Hepatocyte (in vitro differentiated cells): ENCODE measurements at places on chromosomes 7 and 10. TPM values are rescaled to one million over a fixed set of nuclear protein-coding genes. Genes with fewer than 3 reads are reported as not detected.
A peak's percentile ranks its signal among the peaks of the same experiment; 100 is the strongest.

The FOXI2 gene
- not detected in 2 replicates for total RNA-seq

The GTF2IRD2 gene
- 9.8 and 19.7 TPM in 2 replicates for total RNA-seq

The UCN3 gene
- not detected in 2 replicates for total RNA-seq

The SERPINE1 gene
- 81.8 and 98.2 TPM in 2 replicates for total RNA-seq

The OR2F2 gene
- not detected in 2 replicates for total RNA-seq

The MRC1 gene
- total RNA-seq = 1.8 and 2.4 TPM in 2 replicates

The ARID5B gene
- total RNA-seq = 55.0 and 56.8 TPM in 2 replicates

The MARCHF5 gene
- 35.8 and 36.4 TPM in 2 replicates for total RNA-seq

DNA sequence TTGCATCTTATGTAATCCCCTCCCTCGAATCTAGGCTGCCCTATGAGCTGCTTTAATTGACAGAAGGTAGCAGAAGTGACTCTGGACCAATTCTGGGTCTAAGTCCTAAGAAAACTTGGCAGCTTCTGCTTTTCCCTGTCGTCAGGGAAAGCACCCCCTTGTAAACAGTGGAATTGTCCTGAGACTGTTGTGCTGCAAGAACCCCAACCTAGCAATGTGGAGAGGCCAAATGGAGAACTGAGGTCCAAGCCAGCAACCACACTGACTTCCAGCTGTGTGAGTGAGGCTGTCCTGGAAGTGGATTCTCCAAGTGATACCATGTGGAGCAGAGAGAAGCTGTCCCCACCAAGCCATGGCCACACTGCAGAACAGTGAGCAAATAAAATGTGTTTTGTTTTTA is 75.5 kb downstream of the ARHGAP22 start:
- H3K27me3 ChIP-seq = peaks cover 8% of the 10 kb centered on the region
- no peak for DNase-seq
- no peak overlapping the region for H3K4me3 ChIP-seq

DNA sequence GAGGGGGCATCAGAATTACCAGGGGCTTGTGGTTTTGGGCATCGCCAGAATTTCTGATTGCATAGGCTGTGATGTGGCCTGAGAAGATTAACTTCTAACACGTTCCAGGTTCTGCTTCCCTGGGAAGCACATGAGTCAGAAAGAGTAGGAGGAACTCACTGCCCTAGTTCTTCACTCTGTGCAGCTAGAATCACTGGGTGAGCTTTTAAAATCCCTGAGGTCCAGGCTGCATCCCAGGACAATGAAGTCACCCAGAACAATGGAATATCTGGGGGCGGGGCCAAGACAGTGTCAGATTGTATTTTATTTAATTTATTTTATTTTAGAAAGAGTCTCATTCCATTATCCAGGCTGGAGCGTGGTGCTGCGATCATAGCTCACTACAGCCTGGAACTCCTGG is 636.5 kb downstream of the CALN1 start:
- H3K27me3 ChIP-seq = no peaks in the 10 kb centered on the region
- no peaks in the 10 kb centered on the region for H3K36me3 ChIP-seq
- no peak overlapping the region for H3K4me3 ChIP-seq
- DNase-seq = no peak
- no peak overlapping the region for H3K27ac ChIP-seq

- DNase-seq = no peak
- H3K27me3 ChIP-seq = no peaks in the 10 kb centered on the region
- no peak overlapping the region for H3K4me3 ChIP-seq
- H3K27ac ChIP-seq = peak overlapping the region; percentile 8
- no peaks in the 10 kb centered on the region for H3K36me3 ChIP-seq
These were observed 676.4 kb upstream of the ANKRD30A start for GRCh38 chr10:36448760-36449691.

DNA sequence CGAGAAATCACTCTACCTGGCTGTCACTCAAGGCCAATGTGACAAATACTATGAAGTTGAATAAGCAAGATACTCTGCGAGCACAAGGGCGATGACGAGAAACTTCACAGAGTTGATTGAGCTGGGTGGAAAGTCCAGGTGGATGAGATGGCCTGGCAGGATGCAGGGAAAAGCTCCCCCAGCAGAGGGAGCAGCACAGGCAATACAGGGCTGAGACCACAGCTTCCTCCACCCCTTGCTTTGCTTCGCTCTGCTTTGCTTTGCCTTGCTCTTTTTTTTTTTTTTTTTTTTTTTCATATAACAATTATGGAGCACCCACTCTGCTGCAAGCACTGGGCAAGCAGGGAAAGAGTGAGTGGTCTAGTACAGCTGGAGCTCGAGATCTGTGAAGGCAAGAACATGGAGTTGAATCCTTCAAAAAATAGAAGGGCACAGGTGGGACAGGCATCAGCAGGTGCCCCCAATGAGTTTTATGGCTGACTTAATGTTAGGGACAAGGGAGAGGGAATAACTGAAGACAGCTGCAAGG is 88.3 kb downstream of the CABCOCO1 start:
- peaks cover 10% of the 10 kb centered on the region for H3K4me1 ChIP-seq
- H3K4me3 ChIP-seq = no peak overlapping the region
- peak overlapping the region; percentile 52 for H3K27ac ChIP-seq
- DNase-seq = peak; percentile 87

- H3K27me3 ChIP-seq = peaks cover 6% of the 10 kb centered on the region
- H3K27ac ChIP-seq = no peak overlapping the region
- no peak for DNase-seq
- H3K36me3 ChIP-seq = no peaks in the 10 kb centered on the region
- no peak overlapping the region for H3K4me3 ChIP-seq
These were observed 4.8 kb downstream of the DENND2A start for GRCh38 chr7:140635816-140636215.

GRCh38 chr7:30721211-30721610 is 30.7 kb upstream of the INMT start:
- no peaks in the 10 kb centered on the region for H3K36me3 ChIP-seq
- no peak for DNase-seq

GRCh38 chr7:82153776-82154175 is 289.8 kb downstream of the CACNA2D1 start:
- H3K27me3 ChIP-seq = no peaks in the 10 kb centered on the region
- H3K4me3 ChIP-seq = no peak overlapping the region
- no peak overlapping the region for H3K27ac ChIP-seq
- H3K36me3 ChIP-seq = no peaks in the 10 kb centered on the region
- no peaks in the 10 kb centered on the region for H3K4me1 ChIP-seq
- DNase-seq = no peak

DNA sequence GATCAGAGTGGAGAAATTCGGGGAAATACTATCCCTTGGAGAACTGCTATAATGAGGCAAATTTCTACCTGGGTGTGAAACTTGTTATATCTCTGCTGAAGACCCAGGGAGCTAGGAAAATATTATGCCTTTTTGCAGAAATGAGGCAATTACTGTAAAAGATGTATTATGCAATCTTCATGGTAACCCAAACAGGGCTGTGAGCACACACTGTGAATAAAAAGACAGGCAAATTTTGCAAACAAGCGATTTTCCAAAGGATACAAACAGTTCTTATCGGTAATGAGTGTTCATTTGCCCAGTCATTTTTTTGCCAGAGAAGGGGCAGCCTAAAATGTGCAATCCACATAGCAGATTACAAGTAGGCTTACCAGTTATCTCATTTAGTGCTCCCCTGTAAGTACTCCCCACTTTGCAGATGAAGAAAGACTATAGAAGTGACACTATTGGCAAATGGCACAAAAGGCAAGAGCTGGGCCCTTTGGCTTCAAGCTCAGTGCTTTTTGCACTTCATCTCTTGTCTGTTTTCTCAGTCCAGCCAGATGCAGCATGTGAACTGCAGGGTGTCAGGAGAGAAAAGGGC is 205.8 kb downstream of the HECW1 start:
- no peaks in the 10 kb centered on the region for H3K36me3 ChIP-seq
- no peaks in the 10 kb centered on the region for H3K27me3 ChIP-seq
- no peak overlapping the region for H3K4me3 ChIP-seq

DNA sequence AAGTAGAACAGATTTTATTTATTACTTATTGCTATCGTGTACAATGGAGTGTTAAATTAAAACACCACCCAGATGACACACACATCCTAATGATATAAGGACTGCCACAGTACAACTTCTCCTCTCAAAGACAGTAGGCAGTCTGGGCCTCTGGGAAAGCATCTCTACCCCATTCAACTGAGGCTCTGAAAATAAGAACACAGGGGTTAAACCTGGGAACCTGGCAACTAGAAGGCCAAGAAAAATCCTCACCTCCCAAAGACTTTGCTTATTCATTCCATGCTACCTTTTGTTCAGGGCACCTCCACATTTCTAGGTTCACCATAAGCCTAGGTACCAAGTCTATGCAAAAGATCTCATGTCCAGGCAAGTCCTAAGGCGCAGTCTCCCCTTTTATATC is 125.4 kb upstream of the FEZF1 start:
- DNase-seq = no peak
- no peaks in the 10 kb centered on the region for H3K4me1 ChIP-seq
- H3K4me3 ChIP-seq = no peak overlapping the region
- H3K27ac ChIP-seq = no peak overlapping the region
- no peaks in the 10 kb centered on the region for H3K27me3 ChIP-seq

- no peaks in the 10 kb centered on the region for H3K27me3 ChIP-seq
- peaks cover 17% of the 10 kb centered on the region for H3K4me1 ChIP-seq
- peak overlapping the region; percentile 99 for H3K27ac ChIP-seq
- peak; percentile 61 for DNase-seq
These were observed 567 bp downstream of the GTF2IRD1 start for GRCh38 chr7:74454021-74454924.

- H3K36me3 ChIP-seq = no peaks in the 10 kb centered on the region
- peak; percentile 57 for DNase-seq
- peaks cover 21% of the 10 kb centered on the region for H3K4me1 ChIP-seq
- H3K4me3 ChIP-seq = peak overlapping the region; percentile 8
- peak overlapping the region; percentile 81 for H3K27ac ChIP-seq
These were observed 7.1 kb downstream of the INHBA start for GRCh38 chr7:41695661-41696322.

GRCh38 chr7:28685644-28686417 is 272.3 kb downstream of the TRIL start:
- peaks cover 8% of the 10 kb centered on the region for H3K4me1 ChIP-seq
- no peaks in the 10 kb centered on the region for H3K36me3 ChIP-seq
- H3K4me3 ChIP-seq = peak overlapping the region; percentile 46
- no peaks in the 10 kb centered on the region for H3K27me3 ChIP-seq
- H3K27ac ChIP-seq = peak overlapping the region; percentile 93

DNA sequence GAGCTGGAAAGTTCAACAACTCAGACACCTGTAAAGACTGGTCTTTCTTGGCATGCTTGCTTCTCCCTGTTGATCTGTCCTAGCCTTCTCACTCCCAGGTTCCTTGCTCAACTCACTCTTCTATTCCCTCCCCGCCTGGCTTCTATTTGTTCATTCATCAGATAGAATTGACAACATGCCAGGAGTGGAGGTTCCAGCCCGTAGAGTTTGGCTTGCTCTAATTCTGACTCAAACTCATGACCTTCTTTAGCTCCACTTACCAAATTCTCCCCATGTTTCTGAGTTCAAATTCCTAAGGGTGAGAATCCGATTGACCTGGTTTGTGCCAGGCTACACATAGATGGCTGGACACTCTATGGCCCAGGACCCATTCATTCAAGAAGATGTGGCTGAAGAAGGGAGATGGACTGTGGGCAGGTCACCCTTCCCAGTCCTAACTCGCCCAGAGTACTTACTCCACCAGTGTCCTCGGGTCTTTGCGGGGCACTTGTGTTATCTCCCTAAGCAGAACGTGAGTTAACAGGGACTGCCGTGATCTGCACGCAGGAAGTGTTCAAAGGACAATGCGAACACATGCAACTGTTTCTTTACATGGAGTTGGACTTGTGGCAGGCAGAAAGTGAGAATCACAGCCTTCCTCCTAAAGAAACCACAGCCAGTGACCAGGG is 4.0 kb upstream of the TMEM236 start:
- H3K4me1 ChIP-seq = no peaks in the 10 kb centered on the region
- H3K27ac ChIP-seq = no peak overlapping the region
- no peak overlapping the region for H3K4me3 ChIP-seq
- H3K36me3 ChIP-seq = no peaks in the 10 kb centered on the region
- no peaks in the 10 kb centered on the region for H3K27me3 ChIP-seq

DNA sequence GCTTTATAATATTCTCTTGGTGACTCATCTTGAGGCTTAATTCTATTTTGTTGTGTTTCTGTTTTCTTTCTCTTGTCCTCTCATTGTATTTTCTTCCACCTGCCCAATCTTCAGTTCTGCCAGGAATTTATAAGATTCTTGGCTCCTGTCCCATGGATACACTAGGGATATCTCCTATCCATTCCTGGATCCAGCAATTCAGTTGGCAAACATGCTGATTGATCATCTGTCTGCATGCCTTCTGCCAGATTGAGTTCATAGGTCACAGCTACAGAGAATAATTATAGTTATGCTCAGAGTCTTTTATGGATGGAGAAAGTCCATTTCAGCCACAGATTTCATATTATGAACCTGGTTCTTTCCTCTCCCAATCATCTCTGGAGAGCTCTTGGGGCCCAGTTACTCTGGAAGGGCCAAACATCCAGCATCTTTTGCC is 140.4 kb upstream of the MAGI2 start:
- H3K4me1 ChIP-seq = no peaks in the 10 kb centered on the region
- no peaks in the 10 kb centered on the region for H3K36me3 ChIP-seq
- H3K27me3 ChIP-seq = no peaks in the 10 kb centered on the region
- H3K4me3 ChIP-seq = no peak overlapping the region
- H3K27ac ChIP-seq = no peak overlapping the region
- no peak for DNase-seq

GRCh38 chr10:49335364-49335972 is 36.5 kb downstream of the C10orf71 start:
- H3K4me3 ChIP-seq = no peak overlapping the region
- no peaks in the 10 kb centered on the region for H3K36me3 ChIP-seq
- H3K4me1 ChIP-seq = no peaks in the 10 kb centered on the region
- H3K27ac ChIP-seq = no peak overlapping the region
- peaks cover 13% of the 10 kb centered on the region for H3K27me3 ChIP-seq

- no peaks in the 10 kb centered on the region for H3K36me3 ChIP-seq
- H3K27me3 ChIP-seq = no peaks in the 10 kb centered on the region
- DNase-seq = no peak
These were observed 42.7 kb downstream of the FAM53B start for GRCh38 chr10:124701435-124701834.

DNA sequence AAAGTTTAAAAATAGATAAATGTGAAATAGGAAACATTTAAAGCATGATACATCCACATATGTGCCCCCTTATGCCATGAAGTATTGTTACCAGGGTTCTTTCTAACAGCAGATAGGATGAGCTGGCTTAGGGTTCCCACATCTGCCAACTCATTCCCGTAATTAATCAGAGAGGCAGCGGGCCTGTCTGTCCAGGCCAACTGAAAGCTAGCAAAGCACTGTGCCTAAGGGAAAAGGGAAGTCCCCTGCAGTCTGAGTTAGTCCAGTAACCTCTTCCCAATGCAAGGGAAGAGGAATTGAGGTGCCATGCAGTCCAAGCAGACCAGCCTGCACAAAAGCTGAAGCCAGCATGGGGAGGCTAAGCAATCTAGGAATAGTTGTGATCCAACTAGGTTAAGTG is 18.3 kb upstream of the ZC3HAV1L start:
- no peaks in the 10 kb centered on the region for H3K4me1 ChIP-seq
- DNase-seq = no peak
- no peaks in the 10 kb centered on the region for H3K36me3 ChIP-seq
- no peaks in the 10 kb centered on the region for H3K27me3 ChIP-seq

GRCh38 chr10:46240684-46241565 is 45.9 kb upstream of the ANTXRL start:
- H3K4me1 ChIP-seq = no peaks in the 10 kb centered on the region
- DNase-seq = no peak
- no peak overlapping the region for H3K27ac ChIP-seq
- H3K27me3 ChIP-seq = no peaks in the 10 kb centered on the region
- no peak overlapping the region for H3K4me3 ChIP-seq
